ENCODE measurements at places on chromosomes 13 and 19. TPM values are rescaled to one million over a fixed set of nuclear protein-coding genes. Genes with fewer than 3 reads are reported as not detected.

GRCh38 chr13:84297251-84297650 lies 415.0 kb upstream of the SLITRK1 start:
- no peaks in the 10 kb centered on the region for H3K27me3 ChIP-seq
- H3K36me3 ChIP-seq = no peaks in the 10 kb centered on the region
- DNase-seq = no peak
- H3K4me1 ChIP-seq = no peaks in the 10 kb centered on the region

Gene PNMA8A
- not detected for total RNA-seq

Gene ZNF600
- total RNA-seq = 10.7 TPM

GRCh38 chr19:19149435-19149834 lies 11.2 kb upstream of the TMEM161A start:
- H3K27ac ChIP-seq = no peak overlapping the region
- no peak overlapping the region for H3K4me3 ChIP-seq
- no peak for DNase-seq
- no peaks in the 10 kb centered on the region for H3K4me1 ChIP-seq
- H3K27me3 ChIP-seq = no peaks in the 10 kb centered on the region

Gene MBD3L2
- total RNA-seq = not detected

DNA sequence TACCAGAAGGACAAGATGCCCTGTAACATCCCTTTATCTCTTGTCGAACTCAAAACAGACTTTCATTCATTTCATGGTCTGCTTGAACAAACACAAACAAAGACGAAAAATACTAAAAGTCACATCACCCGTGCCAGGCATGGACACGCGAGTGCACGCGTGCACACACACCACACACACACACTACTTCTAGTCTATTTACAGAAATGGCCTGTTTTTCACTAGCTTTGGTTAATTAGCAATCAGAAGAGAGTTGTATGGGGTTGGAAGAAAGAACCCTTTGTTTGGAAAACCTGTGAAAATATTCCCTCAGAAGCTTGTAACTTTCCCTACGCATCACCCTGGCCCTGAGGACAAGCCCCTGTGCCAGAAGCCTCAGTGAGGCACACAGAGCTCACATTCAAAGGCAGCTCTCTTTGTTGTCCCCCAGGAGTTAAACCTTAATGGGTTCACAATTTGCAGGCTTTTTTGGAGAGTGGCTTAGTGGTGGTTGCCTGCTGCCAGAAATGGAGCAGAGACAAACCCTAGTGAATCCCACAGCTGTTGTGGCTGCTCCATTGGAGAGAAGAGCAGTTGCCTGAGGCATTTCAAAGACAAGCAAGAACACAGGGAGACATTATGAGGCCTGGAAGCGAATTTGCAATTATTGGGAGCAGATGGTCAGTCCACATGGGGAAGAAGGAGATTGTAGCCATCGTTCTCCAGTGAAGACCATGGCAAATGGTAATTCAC lies 55.9 kb downstream of the STARD13 start:
- DNase-seq = no peak
- H3K36me3 ChIP-seq = no peaks in the 10 kb centered on the region
- peaks cover 3% of the 10 kb centered on the region for H3K27me3 ChIP-seq
- no peak overlapping the region for H3K27ac ChIP-seq
- H3K4me3 ChIP-seq = no peak overlapping the region

Gene ARHGAP35
- 21.9 TPM for total RNA-seq

- no peak overlapping the region for H3K27ac ChIP-seq
- H3K36me3 ChIP-seq = no peaks in the 10 kb centered on the region
- H3K4me1 ChIP-seq = peaks cover 2% of the 10 kb centered on the region
- no peak overlapping the region for H3K4me3 ChIP-seq
- peak; percentile 44 for DNase-seq
Observed at GRCh38 chr13:109700176-109700575, 86.2 kb downstream of the IRS2 start.

Gene CERS1
- total RNA-seq = 0.23 TPM

DNA sequence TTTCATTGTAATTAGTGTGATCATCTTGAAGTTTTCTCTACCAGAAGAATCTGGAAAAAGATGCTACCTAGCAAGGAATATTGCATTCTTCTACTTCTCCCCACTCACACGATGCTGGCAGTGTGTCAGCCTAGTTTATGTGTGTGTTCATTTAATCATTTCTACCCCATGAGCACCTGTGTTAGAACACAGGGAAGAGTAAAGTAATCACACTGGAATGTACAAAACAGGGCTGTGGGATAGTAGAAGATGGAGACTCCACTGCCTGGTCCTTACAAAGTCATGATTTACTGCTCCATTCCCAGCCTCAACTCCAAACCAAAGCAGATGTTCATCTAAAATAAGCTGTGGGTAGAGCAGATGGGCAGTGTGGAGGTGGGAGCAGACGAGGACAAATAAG lies 47.7 kb upstream of the RGCC start:
- no peaks in the 10 kb centered on the region for H3K36me3 ChIP-seq
- no peak for DNase-seq

DNA sequence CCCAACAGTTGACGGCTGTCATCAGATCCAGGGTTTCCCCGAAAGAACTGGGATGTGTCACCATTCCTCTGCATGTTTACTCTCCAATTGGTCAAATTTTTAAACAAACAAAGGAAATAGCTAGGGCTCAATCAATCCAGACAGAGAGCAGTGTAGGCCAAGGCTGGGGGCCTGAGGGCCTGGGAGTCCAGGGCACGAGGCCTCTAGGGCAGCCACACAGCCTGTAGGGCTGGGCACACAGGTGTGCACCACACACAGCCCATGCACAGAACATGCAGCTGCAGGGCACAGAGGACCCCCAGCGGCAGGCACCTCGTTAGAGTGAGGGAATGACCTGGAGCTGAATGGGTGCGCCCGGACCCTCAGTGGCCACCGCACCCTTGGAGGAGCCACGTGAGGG lies 9.5 kb downstream of the MIER2 start:
- H3K36me3 ChIP-seq = peaks cover 56% of the 10 kb centered on the region
- H3K27me3 ChIP-seq = no peaks in the 10 kb centered on the region
- no peak overlapping the region for H3K27ac ChIP-seq
- H3K4me3 ChIP-seq = no peak overlapping the region

GRCh38 chr13:48778610-48779009 lies 124.9 kb downstream of the CYSLTR2 start:
- no peaks in the 10 kb centered on the region for H3K36me3 ChIP-seq
- DNase-seq = no peak
- no peak overlapping the region for H3K4me3 ChIP-seq
- H3K4me1 ChIP-seq = no peaks in the 10 kb centered on the region
- H3K27ac ChIP-seq = no peak overlapping the region
- H3K27me3 ChIP-seq = peaks cover 14% of the 10 kb centered on the region

Gene SLC25A41
- total RNA-seq = 0.24 TPM

Gene BEST2
- total RNA-seq = not detected

Gene PCDH17
- not detected for total RNA-seq

Gene SOX1
- total RNA-seq = not detected

DNA sequence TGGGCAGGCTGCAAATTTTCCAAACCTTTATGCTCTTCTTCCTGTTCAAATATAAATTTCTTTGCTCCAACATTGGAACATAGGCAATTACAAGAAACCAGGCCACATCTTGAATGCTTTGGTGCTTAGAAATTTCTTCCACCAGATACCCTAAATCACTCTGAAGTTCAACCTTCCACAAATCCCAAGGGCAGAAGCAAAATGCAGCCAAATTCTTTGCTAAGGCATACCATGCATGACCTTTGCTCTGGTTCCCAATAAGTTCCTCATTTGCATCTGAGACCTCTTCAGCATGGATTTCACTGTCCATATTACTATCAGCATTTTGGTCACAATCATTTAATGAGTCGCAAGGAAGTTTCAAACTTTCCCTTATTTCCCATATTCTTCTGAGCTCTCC lies 130.9 kb downstream of the DIAPH3 start:
- peaks cover 16% of the 10 kb centered on the region for H3K36me3 ChIP-seq
- DNase-seq = no peak
- no peak overlapping the region for H3K27ac ChIP-seq
- H3K4me1 ChIP-seq = peaks cover 3% of the 10 kb centered on the region
- no peak overlapping the region for H3K4me3 ChIP-seq

Gene CGB1
- total RNA-seq = not detected

DNA sequence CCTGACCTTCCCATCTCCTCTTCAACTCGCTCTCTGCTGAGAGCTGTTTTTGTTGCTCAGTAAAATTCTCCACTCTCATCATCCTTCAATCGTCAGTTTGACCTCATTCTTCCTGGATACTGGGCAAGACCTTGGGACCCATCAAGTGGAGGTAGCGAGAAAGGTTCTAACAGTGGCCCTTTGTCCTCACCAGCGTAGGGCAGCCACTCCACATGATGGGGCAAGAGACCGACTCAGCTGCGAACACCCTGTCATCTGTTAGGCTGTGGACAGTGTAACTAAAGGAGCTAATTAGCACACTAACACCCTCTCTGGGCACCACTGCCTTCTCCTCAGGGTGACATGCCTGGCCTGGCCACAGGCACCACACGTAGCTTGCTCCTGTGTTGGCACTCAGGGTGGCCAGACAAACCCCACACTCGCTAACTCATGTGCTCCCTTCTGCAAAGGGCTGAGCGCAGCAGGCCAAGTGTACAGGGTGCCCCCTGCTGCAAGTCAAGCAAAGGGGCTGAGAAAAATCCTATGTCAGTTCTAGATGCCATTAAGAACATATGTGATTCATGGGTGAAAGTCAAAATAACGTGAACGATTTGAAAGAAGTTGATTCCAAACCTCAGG lies 1216.0 kb downstream of the SLITRK5 start:
- H3K27ac ChIP-seq = no peak overlapping the region
- no peak for DNase-seq
- no peak overlapping the region for H3K4me3 ChIP-seq
- H3K36me3 ChIP-seq = no peaks in the 10 kb centered on the region
- no peaks in the 10 kb centered on the region for H3K4me1 ChIP-seq
- H3K27me3 ChIP-seq = no peaks in the 10 kb centered on the region

DNA sequence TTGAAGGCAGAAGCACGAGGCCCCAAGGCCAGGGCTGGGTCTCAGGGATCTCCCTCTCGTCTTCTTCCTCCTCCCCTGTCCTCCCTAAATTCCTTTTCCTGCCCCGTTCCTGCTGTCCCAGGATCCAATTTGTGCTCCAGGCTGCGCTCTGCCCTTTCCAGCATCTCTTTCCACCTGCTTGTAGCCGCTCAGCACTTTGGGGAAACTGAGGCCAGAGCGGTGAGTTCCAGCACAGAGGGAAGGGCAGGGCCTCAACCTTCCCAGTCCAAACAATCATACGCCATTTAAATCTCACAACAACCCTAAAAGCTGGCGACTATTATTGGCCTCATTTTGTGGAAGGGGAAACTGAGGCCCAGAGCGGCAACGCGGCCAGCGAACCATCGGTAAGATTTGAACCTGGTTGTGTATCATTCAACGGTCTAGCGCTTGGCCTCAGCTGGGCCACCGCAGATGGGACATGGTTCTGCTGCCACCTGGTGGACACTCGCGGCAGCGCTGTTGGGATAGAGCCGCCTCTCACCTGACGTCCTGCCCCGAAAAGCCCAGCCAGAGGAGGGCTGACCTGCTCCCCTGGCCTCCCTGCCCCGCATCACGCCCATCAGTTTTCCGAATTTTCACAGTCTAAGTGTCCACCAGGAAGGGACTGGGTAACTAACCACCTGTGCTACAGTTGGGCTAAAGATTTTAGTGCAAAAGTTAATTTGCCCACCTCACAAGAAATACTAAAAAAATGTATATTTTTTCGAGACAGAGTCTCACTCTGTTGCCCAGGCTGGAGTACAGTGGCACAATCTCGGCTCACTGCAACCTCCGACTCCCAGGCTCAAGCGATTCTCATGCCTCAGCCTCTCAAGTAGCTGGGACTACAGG lies 4.2 kb upstream of the RPL18A start:
- peak; percentile 98 for DNase-seq
- peaks cover 24% of the 10 kb centered on the region for H3K4me1 ChIP-seq
- no peaks in the 10 kb centered on the region for H3K27me3 ChIP-seq
- peaks cover 12% of the 10 kb centered on the region for H3K36me3 ChIP-seq
- H3K27ac ChIP-seq = peak overlapping the region; percentile 52

DNA sequence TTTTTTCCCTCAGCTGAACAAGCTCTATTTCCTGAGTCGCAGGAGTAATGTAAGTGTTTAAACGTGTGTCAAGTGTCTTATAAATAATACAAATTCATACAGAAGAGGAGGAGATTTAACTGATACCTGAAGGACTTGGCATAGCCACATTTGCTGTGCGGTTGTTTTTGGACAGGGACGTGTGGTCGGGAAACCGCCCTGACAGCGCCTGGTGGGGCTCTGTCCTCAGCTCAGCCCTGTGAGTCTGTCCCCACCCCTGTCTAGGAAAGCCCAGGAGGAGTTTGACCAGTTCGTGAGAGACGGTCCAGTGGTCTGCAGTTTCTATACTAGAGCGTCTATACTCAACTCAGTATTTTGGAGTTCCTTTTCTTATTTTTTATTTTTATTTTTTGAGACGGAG lies 16.7 kb downstream of the ZIC2 start:
- no peak for DNase-seq
- no peak overlapping the region for H3K4me3 ChIP-seq
- peaks cover 20% of the 10 kb centered on the region for H3K4me1 ChIP-seq
- H3K27ac ChIP-seq = no peak overlapping the region
- H3K27me3 ChIP-seq = peaks cover 57% of the 10 kb centered on the region
- H3K36me3 ChIP-seq = peaks cover 2% of the 10 kb centered on the region

- peaks cover 26% of the 10 kb centered on the region for H3K36me3 ChIP-seq
- H3K4me3 ChIP-seq = peak within 1 kb of the TSS; percentile 96
- peaks cover 29% of the 10 kb centered on the region for H3K4me1 ChIP-seq
- peak; percentile 95 for DNase-seq
- no peaks in the 10 kb centered on the region for H3K27me3 ChIP-seq
- peak within 1 kb of the TSS; percentile 96 for H3K27ac ChIP-seq
Observed at GRCh38 chr19:15332311-15332996, at the start of gene BRD4. BRD4 (minus strand) TSS chr19:15332539; CDS start chr19:15273099, 59,440 bp downstream.

DNA sequence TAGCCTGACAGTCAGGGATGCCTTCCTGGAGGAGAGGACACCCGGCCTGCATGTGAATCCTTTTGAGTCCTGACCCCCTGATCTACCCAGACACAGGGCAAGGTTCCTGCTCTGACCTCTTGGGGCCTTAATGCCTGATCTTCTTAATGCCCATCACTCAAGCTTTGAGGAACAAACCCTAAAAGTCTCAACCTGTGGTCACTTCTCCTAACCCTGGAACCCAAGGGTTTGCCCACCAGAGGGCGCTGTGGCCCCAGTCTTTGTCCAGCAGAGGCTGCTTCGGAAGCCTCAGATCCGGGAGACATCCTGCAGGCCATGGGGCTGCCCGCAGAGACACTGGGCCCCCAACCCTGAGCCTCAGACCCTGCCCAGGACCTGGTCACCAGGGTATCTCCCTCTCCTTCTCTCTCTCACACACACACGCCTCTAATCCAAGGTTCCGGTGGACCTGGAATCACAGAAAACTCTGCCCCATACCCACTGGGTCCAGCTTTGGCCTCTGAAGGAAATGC lies 9.8 kb upstream of the DPF1 start:
- peak; percentile 95 for DNase-seq
- no peak overlapping the region for H3K4me3 ChIP-seq
- peaks cover 23% of the 10 kb centered on the region for H3K27me3 ChIP-seq
- H3K36me3 ChIP-seq = no peaks in the 10 kb centered on the region

DNA sequence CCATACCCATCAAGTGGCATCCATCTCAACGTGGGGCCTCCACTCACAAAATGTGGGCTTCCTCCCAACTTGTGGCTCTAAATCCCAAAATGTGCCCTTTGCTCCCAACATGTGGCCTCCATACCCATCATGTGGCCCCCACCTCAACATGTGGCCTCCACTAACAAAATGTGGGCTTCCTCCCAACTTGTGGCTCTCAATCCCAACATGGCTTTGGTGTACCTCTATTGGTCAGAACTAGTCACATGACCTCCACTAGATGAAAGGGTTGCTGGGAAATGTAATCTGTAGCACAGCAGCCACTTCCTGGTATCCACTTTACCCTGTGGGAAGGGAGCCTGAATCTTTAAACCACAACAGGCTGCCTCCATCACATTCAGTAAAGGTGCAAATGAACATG lies 10.1 kb upstream of the ACER1 start:
- no peak for DNase-seq
- H3K27ac ChIP-seq = no peak overlapping the region
- H3K4me3 ChIP-seq = no peak overlapping the region

Data from activated CD4-positive, alpha-beta T cell treated with anti-CD3 and anti-CD28 coated beads, Interleukin-2, amount 10 ng/mL, durations not matched to agents 24 days and 14 days (primary cell).